ENCODE measurements at places on chromosomes 5 and 9.

DNA sequence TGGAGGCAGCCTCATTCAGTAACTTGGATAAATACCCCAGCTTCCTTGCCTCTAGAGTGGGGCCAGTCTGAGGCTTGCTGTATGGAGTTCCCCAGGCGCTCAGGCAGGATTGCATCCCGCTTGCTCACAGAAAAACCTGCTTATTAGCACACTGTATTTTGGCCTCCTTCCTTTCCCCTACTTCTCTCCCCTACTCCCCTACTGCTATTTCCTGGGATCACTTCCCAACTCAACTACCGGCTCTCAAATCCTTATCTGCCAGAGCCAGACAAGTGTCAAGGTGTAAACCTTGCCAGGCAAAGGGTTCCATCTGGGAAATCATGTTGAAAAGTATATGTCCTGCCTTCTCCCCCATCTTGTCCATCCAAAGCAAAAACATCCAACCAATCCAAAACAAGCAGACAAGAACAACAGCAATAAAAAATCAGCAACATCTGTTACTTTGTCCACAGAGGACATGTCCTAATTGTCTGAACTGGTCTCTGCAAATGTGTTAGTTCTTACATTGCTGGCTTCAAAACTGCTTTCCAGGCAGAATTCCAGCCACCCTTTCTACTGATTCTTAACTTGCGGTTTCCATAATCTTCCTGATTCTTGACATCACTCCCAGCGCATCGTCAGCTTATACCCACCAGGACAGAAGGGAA is 164.1 kb upstream of the SEMA6A start:
- DNase-seq = no peak

GRCh38 chr5:124685404-124685930 is 61.0 kb downstream of the ZNF608 start:
- no peak for DNase-seq

DNA sequence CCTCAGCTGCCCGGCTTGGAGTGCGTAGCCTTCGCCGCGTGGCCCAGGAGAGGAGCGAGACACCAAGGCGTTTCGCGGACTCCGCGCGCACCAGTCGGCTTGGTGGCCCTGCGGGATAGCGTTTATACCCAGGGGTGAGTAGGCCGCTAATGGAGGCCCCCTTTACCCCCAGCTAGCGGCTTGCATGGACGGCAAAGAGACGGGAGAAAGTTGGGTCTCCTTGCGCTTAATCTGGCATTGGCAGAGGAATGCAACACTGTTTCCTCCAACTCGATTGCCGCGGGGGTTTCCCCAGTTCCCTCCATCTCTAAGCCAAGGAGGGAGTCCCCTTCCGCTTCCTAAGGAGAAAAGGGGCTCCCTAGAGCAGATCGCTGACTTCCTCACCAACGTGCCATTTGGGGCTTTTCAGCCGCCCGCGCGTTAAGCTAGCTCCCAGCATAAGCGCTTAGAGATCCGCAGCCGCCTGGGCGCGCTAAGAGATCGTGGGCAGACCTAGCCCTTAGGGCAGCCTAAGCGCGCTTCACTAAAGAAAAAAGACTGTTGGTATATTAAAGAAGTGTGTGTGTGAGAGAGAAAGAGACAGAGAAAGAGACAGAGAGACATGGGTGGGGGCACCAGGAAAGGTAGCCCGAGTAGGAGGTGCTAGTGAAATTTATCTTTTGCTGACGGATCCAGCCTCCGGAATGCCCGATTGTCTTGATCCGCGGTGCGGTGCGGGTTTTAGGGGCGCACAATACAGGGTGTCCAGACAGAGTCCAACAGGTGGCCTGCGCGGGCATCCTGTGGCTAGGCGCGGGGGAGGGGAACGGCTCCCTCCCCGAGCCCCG is 597.9 kb upstream of the SGCD start:
- DNase-seq = no peak

DNA sequence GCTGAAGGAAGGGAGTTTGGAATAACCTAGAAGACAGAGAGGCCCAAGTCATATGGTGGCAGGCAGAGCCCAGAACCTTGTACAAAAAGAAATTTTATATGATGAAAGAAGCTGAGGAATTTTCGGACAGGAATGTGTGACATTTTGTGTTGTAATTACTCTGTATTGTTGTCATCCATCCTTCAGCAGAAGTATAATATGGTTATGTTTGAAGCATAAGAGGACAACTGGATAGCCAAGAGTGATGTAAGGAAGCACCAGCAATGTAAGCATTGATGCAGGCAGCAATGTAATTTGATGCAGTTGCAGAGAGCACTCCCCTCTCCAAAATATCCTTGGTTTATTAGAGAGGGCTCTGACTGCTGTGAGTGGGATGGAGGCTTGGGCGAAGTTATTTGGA is 19.1 kb upstream of the SNX2 start:
- no peak for DNase-seq

DNA sequence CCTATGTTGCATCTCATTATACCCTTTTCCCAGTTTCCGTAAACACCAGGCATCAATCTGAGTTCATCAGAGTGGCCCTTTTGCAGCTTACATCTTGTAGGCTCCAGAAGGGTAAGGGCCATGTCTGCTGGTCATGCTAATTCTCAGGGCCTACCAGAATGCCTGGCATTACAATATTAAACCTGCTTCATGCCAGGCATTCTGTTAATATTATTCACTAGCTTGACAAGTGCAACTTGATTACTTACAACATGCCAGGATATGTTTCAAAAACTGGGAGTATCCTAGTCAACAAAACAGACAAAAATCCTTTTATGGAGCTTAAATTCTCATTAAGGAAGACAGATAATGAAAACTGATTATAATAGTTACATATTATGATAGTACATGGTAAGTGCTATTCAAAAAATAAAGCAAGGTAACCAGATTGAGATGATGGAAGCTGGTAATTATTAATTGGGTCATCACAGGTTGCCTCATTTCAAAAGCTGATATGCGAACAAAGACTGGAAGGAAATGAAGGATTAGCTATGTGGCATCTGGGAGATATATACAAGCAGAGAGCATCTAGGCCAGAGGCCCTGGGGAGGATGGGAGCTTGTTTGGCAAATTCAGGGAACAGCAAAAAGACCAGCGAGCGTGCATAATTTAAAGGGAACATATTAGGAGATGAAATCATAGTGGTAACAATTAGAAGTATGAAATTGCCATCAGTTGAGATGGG is 406.3 kb downstream of the DMRT2 start:
- no peak for DNase-seq

DNA sequence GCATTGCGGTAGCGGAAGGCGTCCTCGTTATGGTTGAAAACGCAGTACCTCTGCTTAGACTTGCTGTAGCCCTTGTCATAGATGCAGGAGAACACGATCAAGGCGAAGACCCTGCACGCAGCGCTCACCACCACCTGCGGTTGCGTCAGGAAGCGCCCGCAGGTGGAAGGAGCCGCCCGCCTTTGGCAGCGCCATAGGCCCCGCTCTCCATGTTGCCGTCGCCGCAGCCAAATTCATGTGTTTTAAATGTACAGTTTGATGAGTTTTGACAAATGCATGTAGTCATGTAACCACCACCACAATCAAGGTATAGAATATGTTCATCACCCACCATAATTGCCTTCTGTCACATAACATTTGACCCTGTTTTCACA is 84.9 kb upstream of the CEP78 start:
- DNase-seq = no peak

DNA sequence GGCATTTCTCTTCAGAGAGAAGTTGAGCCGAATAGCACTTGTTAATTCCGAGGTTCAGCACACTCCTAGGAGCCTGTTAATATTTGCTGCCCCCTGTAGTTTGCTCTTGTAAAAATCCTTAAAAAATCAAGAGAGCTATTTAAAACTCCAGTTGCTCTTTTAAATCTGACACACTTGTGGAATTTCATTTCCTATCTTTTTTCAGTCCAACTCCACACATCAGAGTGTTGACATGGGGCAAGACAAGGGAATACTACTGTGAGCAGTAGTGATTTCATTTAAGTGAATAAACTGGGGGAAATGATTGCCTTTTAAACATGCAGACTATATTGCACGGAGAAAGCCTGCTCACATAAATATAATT is 1096.3 kb upstream of the DMAC1 start:
- peak; percentile 52 for DNase-seq

DNA sequence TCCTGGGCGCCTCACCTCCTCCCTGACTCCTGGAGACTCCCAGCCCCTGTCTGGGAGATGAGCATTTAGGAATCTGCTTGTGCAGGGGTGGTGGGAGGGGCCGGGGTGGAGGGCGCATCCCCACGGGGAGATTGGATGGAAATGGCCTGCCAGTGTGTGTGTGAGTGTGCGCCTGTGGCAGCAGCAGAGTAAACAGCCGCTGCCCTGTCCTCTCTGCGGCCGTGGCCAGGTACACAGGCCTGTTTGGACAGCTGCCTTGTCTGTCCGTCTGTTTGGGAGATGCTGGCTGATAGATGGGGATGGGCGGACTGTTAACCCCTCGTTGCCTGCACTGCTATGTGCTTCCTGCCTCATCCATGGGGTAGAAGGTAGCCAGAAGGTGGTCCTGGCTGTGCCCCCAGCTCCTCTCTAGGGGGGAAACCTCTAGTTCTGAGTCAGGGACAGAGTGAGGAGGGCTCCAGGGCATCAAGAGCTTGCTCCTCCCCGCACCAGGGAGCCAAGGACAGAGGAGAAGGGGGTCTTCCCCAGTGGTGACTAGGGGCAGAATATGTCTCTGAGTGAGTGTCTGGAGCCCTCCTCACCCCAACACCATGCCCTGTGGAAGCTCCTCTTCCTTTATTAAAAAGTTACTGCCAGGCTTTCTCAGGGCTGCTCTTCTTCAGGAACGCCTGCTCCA is 60.1 kb downstream of the LMX1B start:
- DNase-seq = peak; percentile 46

- DNase-seq = no peak
These were observed 75.0 kb upstream of the SLC1A3 start for GRCh38 chr5:36531401-36531800.

- DNase-seq = no peak
These were observed 136.3 kb upstream of the SHB start for GRCh38 chr9:38205279-38205678.

DNA sequence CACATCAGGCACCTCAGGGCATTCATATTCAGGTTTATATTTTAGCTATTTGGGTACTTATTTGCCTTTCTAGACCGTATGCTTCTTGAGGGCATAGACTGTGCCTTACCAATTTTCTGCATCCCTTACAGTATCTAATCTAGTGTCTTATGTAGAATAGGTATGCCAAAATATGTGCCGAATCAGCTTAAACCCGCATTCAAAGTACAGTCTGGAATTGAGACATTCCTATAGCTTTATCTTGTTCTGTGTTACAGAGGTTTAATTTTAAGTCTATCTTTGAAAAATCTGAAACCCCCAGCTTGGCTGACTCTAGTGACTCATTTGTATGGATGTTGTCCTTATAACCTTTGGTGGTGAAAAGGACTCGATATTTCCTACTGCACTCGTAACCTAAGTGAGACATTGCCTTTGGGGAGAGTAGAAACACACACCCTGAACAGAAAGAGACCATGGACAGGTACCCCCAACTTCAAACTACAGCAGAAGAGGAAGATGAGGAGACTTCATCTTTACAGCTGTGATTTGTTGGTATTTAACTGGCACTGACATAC is 27.0 kb upstream of the TMOD1 start:
- DNase-seq = no peak

DNA sequence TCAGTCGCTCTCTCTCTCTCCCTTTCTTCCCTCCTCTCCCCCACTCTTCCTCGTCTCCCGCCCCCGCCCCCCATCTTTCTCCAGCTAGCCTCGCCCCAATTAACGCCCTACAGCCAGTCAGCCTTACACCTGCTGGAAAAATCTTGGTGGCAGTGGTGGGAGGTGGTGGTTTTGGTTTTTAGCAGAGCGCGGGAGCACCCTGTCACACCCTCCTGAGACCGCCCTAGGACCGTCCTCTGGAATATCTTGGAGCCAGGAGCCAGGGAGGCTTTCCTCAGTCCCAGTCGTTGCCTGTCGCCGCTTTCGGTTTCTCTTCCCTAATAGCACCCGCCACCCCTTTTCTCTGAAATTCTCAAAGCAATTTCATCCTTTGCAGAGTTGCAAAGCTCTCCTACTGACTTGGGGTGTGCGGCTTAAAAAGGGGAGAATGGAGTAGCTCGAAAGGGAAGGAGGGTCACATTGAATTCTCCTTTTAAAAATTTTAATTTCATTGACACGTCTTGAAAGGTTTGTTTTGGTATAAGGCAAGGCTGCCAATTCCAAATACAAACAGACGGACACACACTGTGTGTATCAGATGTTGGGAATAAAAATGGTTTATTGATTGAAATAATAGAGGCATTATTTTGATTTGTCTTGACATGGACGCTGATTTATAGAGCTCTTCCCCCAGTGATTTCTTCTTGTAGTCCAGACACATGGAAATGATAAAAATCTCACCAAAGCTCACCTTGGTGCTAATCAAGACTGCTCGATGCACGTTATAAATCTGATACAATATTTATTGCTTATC is 301.3 kb downstream of the PARP8 start:
- peak; percentile 89 for DNase-seq

GRCh38 chr5:142924135-142924883 is 154.1 kb downstream of the ARHGAP26 start:
- no peak for DNase-seq

DNA sequence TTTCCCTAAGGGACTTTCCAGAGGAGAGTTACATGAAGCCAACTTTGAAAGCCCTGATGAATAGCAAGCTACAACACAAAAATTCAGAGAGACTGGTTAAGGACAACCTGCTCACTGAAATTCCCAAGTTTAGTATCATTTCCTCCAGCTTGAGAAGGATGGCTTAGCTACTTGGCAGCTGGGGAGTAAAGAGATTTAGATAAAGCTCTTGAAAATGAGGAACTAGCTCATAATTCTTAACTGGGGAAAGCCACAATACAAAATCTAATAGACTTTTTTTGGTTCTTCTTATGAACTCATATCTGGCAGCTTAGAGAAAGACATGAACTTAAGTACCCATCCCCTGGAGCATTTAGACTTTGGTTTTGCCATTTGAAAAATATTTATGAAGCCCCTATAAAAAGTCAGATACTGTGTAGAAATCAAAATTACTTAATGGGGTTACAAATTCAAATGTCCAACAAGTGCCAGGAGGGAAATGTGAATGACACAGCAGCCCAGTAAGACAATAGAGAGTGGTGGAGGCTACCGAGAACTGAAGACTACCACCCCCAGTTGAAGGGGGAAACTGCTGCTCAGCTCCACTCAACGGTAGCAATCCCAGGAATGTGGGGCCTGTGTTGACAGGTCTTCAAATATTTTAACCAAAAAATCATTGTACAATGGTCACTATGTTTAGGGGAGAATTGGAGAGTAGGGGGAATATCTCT is 79.4 kb upstream of the ADRB2 start:
- DNase-seq = no peak

DNA sequence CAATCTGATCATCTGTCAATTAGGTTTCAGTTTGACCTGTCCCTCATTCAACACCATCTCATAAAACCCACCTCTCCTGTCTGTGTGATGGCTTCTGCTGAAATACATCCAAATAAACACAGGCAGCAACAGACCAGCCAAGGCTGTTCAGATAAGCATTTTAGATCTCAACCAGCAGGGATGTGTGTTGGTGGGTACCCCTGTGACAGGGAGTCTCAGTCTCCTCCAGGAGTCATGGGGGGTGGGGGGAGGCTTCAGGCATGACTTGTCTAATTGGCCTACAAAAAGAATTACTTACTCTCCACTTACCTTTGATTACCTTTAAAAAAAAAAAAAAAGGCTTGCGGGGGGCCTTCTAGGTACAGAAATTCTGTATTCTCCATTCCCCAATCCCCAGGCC is 65.9 kb downstream of the ROR2 start:
- DNase-seq = no peak

GRCh38 chr9:107049046-107049802 is 186.3 kb downstream of the ZNF462 start:
- no peak for DNase-seq

- no peak for DNase-seq
These were observed 274.5 kb downstream of the TLE1 start for GRCh38 chr9:81414836-81415235.

Measured in NCI-H345 (cell line).